ENCODE measurements at places on chromosomes 3 and 15.

GRCh38 chr15:39313881-39314280 is 267.0 kb upstream of the THBS1 start:
- no peak for DNase-seq

GRCh38 chr15:94910166-94910565 is 678.8 kb downstream of the MCTP2 start:
- no peak for DNase-seq

DNA sequence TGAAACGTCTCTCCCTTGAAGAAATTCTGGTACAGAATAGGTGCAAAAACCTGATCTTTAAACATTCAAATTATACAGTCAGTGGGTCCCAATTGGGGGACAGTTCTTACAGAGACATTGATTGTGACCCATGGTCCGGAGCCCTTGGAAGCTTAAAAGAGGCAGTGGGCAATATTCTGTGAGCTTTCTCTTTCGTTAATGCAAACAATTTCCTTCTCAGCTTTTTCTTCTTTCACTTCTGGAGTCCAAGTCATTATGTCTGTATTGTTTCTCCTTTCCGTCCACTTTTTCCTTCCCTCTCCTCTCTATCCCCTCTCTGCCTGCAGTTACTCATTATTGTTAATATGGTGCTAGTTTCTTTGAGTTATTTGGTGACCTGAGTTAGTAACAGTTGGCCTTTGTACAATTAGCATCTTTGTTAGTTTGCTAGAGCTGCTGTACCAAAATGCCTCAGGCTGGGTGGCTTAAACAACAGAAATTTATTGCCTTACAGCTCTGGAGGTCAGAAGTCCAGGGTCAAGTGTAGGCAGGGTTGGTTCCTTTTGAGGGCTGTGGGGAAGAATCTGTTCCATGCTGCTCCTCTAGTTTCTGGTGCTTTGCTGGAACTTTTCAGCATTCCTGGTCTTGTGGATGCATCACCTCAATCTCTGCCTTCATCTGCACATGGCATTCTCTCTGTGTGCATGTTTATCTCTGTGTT is 102.6 kb downstream of the GMPS start:
- DNase-seq: no peak

DNA sequence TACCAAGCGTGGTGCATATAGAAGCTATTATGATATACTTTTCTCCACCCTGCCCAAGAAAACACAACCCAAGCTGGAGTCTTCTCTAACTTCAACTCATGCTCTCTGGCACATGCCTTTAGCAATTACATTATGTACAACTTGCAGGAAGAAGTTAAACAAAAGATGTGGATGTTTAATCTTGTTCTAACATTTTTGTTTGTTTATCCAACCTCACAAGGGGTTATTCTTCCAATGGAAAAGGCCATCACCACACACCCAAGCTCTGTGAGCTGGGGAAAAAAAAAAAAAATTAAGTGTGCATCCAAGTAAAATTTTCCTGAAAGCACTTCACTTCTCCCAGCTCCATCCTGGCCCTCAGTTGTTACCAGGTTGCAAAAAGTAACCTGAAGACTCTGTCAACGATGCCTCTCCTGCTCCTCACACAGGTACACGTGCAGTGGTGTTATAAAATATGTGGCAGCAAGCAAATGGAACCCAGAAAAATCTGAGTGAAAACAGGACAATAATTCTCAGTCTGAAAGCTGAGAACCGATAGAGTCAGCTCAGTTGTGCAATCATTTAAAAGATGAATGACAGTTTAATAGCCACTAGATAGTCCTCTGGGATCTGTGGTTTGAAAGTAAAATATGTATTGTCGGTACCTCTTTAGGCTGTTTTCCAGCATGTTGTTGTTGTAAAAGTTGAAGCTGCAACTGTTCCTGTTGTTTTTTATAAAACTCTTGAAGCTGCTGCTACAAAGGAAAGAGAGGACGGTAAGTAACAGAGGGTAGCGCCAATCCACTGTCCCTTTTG is 531.4 kb downstream of the FOXP1 start:
- no peak for DNase-seq

DNA sequence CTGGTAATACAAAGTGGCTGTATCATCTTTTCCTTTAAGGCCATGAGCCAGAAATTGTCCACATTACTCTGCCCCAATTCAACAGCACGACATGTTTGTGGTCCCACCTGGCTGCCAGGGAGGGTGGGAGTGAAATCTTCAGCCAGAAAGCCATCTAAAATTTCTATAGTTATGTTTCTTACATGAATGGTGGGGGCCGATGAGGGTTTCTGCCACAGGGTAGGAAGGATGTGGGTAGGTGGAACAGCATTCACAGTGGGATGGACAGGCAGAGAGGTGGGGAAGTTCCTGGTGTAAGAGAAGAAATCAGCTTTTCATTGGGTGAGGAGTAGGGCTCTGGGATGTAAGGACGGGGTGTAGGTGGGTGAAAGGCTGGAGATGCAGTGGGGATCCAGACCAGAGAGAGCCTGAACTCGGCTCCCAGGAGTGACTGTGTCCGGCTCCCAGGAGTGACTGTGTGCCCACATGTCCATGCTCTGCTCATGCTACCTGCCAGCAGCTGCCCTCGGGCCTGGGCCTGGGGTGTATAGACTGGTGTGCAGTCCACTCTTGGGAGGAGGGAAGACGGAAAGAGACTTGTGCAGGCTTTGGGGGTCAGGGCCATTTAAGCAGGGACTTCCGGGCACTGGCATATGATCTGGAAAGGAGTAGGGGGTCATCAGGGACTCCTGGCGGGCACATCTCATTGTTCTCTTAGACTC is 3.8 kb upstream of the FBLN2 start:
- no peak for DNase-seq

All from DMS53 (cell line).